ENCODE measurements at places on chromosomes 7 and 10.

GRCh38 chr10:44045020-44045419 lies 339.9 kb downstream of the CXCL12 start:
- DNase-seq: no peak

DNA sequence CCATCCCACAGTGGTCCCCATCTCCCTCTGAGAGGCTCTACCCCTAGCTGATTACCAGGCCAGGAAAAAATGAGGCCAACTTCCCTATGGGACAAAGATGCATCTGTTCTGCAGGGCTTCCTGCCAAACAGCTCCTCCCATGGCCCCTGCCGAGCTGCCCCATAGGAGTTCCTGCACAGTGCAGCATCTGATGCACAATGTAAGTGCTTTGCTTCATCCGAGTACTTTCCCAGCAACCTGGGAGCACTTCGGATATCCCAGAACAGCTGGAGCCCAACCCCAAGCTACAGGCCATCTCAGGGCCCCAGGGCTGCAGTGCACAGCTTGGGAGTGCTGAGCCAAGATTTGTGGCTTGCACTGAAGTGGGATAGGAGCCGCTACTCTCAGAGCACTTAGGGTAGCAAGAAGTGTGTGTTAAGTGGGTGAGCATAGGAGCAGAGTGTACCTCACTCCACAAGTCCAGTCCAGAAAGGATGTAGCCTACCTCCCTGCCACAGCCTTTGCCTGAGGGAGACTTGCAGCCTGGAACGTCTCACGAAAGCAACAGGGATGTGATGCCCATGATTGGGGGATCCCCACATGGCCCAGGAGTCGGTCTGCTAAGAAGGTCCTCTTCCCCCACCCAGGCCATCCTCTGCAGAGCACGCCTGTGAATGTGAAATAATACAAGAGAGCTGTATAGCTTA lies 209.6 kb upstream of the VWC2 start:
- no peak for DNase-seq

DNA sequence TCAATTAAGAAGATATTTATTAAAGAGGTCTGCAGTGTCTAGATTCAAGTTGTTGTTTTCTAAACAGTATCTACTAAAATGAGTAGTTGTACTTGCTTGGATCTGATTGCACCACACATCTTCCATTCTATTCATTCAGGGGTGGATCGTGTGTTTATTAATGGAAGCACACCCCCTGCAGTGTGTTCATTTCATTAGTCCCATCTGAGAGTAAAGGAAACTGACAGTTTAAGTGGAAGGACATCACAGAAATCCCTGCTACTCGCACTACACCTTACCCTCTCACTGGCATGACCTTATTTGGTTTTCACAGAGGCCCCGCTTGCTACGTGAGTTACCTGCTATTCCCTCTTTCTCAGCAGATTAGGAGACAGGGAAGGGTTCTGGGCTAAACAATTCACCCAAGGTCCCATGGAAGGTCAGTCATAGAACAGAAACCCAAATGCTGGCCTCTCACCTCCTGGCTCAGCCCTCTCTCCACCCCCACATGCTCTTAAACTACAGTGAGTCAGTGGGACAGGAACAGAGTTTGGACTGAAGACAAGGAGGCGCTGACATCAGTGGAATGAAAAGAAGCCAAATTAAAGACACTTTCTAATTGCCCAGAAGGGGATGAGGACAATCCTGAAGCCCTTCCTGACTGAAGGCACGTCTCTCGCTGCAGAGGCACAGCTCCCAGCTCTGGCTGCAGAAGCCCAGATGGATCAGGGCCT lies 369.2 kb upstream of the NRP1 start:
- DNase-seq: no peak

DNA sequence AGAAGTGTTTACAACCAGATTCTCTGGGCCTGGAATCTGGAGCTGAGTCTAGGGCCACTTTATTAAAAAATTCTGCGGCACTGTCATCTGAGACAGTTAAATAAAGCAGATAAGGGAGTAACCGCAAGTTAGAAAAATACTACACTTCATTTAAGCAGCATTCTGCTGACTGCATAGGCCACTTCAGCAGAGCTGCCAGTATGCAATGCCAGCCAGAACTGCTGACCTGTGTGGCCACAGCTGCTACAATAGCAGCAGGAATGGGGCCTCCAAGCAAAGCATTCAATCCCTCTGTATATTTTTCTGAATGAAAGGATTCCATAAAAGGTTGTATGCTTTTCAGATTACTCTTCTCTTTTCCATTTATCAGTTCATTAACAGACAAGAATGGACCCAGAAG lies 136.0 kb downstream of the COL28A1 start:
- no peak for DNase-seq

- no peak for DNase-seq
These were observed 106.3 kb downstream of the SLIT1 start for GRCh38 chr10:97079448-97079847.

GRCh38 chr10:50231515-50232260 lies 19.6 kb downstream of the ASAH2 start:
- DNase-seq: no peak

DNA sequence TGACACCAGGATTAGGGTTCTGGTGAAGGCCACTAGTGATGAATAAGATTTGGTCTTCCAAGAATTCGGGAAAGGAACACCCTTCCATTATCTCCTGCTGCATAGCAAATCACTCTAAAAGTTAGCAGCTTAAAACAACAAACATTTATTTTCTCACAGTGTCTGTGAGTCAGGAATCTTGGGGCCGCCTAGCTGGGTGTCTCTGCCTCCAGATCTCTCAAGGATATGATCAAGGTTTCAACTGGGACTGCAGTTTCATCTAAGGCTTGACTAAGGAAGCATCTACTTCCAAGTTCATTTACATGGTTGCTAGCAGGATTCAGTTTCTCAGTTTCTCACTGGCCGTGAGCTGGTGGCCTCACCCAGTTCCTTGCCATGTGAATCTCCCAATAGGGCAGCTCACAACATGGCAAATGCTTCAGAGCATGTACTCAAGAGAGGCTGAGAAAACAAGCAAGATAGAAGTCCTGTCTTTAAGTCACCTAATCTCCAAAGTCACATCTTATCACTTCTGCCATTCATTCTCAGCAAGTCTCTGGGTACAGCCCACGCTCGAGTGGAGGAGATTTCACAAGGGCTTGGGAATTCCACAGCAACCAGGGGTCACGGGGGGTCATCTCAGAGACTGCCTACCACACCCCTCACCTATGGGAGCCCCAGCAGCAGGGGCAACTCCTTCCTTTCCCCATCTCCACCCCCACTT lies 26.8 kb downstream of the TLX1 start:
- no peak for DNase-seq

DNA sequence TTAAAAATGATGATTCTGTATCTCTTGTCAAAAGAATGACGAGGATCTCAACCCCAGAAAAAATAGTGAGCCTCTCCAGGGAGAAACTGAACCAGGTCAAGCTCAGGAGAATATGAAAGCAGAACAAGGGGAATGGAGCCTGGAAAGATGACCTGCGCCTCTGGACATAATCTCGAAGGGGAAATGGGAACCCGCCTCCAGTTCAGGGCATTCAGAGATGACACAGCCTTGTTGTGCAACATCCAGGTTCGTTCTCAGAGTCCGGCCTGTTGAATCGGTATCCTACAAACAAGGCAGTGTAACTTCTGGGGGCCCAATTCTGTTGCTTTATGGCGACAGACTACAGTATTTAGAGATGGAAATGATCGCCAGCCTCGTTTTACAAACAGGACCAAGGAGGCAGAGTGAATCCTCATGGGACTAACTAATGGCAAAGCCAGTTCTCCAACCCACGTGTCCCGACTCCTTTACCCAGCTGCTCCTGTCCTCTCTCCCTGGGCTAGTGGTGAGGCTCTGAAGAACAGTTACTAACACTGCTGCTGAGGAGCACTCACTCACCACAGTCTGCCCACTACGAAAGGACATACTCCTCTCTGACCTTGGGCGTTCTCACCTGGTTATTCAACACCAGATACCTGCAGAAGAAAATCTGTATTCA lies 67.6 kb downstream of the JAZF1 start:
- DNase-seq: no peak

- no peak for DNase-seq
These were observed 78.8 kb upstream of the PRSS1 start for GRCh38 chr7:142670511-142670910.

DNA sequence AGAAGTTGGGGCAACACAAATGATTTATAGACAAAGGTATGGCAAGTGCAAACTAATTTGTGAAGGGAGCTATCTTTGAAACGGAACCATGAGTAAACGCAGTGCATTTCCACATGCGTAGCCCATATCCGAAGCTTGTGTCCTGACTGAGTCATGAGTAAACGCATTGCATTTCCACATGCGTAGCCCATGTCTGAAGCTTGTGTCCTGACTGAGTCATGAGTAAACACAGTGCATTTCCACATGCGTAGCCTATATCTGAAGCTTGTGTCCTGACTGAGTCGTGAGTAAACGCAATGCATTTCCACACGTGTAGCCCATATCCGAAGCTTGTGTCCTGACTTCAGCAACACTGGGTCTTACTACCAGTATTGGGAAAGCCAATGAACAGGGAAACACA lies 95.0 kb downstream of the CELF2 start:
- DNase-seq: no peak

DNA sequence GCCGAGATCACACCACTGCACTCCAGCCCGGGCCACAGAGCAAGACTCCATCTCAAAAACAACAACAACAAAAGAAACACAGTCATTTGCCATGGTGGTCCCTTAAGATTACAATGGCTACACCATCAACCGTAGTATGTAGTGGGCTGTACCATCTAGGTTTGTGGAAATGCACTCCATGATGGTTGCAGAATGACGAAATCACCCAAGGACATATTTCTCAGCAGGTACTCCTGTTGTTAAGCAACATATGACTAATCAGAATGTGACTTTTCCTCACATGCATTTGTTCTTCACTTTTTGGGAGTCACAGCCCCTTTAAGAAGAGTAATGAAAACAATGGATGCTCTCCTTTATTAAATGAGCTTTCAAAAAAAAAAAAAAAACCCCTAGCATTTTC lies 11.0 kb downstream of the SVIL start:
- no peak for DNase-seq

DNA sequence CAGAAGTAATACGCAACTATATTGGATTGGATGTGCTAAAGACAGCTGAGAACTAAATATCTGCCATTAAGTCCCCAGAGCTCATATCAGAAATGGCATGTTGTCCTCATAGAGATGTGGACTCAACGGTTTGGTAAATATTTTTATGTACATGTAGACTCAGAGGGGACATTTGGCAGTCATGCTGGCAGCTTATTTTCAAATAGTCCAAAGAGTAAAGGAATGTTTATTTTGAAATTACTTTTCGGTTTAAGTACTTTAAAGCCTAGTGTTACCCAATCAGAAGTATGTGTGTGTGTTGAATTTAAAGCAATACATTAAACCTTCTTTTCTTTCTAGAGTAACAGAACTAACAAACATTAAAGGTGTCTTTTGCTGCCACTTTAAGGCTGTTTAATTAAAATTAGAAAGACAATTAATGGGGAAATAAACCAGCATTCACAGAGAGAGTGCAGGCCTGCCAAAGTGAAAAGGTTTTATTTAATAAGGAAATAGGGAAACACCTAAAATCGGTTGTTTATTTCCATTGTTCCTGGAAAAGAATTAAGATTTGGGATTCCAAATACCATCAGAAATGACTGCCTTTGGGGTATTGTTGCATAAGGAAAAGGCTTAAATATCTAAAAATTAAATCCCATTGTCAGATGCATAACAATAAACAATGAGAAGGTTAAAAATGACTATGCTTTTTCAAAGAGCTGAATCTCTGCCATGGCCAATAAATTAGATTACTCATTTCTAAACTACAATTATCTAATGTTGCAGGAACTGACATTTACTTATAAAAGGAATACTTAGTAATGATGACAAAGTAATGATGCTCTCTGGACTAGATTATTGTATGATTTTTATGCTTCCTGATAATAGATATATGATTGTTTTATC lies 113.4 kb upstream of the AHR start:
- no peak for DNase-seq

GRCh38 chr7:152986376-152986775 lies 226.8 kb downstream of the ACTR3B start:
- no peak for DNase-seq

GRCh38 chr10:64785816-64786215 lies 1264.6 kb downstream of the REEP3 start:
- peak; percentile 16 for DNase-seq

DNA sequence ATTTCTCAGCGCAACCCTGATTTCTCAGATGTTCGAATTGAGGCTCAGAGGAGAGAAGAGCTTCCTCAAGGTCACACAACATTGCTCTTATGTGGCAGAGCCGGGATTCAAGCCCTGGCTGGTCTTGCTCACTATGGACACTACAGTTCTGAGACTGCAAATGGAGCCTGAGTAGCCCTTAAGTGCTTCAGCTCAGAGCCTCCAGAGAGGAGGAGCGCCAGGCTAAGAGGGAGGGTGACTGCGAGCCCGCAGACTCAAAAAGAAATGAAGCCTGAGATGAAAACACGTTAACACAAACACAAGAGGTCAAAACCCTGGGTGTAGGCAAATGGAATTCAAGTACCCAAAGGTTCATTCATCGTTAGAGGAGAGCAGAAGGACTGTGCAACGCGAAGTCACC lies 13.9 kb downstream of the ARHGAP22 start:
- DNase-seq: no peak

DNA sequence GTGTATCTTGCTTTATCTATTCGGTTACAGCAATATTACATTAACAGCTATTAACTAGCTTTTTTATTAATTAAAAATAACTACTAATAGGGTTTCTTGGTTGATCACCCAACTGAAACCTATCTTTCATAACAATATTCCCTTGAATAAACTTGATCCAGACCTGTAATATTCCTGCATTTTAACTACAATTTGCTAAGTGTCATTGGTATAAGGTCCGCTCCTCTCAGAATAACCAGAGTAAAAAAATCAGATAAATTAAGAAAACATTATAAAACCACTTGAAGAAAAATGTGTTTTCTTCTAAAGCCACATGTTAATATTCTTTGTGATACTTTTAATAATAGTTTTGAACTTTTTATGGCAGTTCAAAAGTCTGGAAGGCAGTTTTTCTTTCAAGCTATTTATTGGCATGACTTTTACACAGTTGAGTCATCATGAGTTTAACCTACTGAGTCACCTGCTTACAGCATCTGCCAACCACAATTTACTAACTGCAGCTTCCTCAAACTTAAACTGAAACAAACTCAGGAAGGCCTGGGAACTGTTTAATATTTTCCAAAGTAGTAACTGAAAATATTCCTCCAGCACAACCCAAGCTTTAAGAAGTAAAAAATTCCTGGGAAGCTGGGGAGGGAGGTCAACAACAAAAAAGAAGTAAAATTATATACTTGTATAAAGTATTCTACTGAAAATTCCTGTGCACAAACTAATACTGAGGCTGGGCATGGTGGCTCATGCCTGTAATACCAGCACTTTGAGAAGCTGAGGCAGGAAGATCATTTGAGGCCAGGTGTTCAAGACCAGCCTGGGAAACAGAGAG lies 103.2 kb downstream of the NRBF2 start:
- no peak for DNase-seq

- DNase-seq: no peak
These were observed 357.1 kb downstream of the SEMA3D start for GRCh38 chr7:84829719-84830118.

DNA sequence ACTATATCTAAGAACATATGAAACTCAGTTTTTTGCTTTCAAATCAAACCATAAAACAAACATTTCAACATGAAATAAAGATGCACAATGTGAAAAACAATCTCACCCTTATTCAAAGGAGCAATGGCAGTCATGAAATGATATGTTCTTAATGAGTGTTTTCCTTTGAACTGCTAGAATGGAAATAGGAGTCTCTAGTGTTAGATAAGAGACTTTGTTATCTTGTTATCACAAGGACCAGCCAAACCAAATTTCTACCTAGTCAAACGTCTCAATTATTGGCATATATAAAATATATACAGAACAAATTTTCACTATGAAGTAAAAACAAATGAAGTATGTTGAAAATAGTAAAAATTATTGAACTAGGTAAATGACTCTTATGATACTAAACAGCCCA lies 1.2 kb downstream of the VPS41 start:
- no peak for DNase-seq

Measured in SHP77 (cell line).